ENCODE measurements at places on chromosomes 1 and 21. TPM values are rescaled to one million over a fixed set of nuclear protein-coding genes. Genes with fewer than 3 reads are reported as not detected.

DNA sequence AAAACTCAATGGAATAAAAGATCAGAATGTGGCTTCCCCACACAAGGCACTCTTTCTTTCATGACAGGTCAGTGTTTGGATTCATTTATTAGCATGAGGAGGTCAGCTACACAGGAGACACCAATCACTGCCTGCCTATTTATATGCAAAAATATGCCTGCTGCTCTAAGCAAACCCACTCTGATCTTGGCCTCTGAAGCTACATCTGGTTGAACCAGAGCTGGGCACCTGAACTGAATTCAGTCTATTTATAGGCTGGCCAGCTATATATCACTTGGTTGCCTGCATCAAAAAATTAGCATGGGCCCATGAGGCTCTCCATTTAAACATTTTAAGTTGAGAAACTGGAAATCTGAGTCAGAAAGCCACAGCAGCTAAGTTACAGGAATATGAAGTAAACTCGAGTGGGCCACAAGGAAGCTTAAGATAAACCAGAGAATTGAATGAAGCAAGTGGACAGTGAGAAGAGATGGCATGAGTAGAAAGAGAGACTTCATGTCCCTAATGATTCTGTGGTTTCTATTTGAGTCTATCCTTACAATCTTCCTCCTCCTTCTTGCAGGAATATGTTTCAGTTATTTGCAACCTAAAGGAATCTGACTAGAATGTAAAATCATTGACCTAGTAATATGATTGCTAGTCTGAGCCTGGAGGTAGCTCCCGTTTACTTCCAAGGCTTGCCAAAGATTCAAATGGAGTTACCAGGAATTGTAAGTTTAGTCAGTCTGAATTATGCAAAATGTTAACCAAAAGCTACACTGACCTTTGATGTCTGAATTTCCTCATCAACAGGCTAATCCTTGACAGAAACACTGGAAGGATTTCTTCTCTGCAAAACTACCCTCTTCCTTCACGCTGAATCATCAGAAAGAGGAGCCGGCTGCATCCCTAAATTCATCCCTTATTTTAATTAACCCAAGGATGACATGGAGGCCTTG is 17.7 kb downstream of the DDAH1 start:
- DNase-seq, result no peak

DNA sequence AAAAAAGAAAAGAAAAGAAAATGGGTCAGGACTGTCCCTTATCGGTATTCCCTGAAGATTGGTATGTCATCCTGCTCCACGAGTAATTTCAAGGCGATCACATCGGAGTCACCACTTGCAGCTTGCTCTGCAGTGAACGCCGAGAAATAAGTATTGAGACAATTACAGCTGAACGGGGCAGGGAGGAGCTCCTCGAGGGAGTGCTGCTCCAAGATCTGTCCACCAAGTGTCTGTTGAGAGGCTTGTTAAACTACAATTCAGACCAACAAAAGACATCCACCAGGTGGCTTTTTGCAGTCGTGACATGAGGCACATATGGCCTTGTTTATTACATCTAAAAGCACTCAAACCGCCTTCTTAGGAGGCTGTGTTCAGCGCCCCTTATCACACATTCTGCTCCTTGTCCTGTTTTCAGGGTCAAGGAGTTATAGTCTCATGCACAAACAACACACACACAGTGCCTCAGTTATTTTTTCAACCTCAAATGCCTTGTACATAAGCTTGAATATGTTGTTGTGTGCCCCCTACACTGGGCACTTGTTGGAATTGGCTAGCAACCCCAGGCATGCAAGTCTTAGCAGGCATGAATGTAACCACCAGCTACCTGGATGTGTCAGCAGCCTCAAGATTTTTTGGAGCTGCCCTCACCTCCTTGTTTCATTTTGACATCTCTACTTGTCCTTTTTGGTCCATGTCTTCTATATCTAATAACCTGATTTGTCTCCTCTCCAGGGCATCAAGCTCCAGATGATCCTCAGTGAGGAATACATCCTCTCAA is 13.0 kb upstream of the CD48 start:
- DNase-seq, result no peak

GRCh38 chr1:9643351-9644256 is 7.9 kb upstream of the PIK3CD start:
- DNase-seq, result no peak

- no peak for DNase-seq
Measured at GRCh38 chr1:5913078-5913845, 79.0 kb downstream of the NPHP4 start.

DNA sequence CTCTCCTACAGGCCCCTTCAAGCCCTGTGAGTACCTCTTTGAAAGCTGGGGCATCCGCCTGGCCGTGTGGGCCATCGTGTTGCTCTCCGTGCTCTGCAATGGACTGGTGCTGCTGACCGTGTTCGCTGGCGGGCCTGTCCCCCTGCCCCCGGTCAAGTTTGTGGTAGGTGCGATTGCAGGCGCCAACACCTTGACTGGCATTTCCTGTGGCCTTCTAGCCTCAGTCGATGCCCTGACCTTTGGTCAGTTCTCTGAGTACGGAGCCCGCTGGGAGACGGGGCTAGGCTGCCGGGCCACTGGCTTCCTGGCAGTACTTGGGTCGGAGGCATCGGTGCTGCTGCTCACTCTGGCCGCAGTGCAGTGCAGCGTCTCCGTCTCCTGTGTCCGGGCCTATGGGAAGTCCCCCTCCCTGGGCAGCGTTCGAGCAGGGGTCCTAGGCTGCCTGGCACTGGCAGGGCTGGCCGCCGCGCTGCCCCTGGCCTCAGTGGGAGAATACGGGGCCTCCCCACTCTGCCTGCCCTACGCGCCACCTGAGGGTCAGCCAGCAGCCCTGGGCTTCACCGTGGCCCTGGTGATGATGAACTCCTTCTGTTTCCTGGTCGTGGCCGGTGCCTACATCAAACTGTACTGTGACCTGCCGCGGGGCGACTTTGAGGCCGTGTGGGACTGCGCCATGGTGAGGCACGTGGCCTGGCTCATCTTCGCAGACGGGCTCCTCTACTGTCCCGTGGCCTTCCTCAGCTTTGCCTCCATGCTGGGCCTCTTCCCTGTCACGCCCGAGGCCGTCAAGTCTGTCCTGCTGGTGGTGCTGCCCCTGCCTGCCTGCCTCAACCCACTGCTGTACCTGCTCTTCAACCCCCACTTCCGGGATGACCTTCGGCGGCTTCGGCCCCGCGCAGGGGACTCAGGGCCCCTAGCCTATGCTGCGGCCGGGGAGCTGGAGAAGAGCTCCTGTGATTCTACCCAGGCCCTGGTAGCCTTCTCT is 23.5 kb downstream of the UBE2T start:
- DNase-seq, result no peak

The ZZZ3 gene
- 34.1 TPM for total RNA-seq

The MAP1LC3C gene
- not detected for total RNA-seq

All from activated naive CD4-positive, alpha-beta T cell treated with anti-CD3 and anti-CD28 coated beads, Interleukin-2, amount 50 U/mL, for 72 hours (primary cell).